ENCODE measurements at places on chromosomes 4 and X.

GRCh38 chr4:18294021-18294420, 272.5 kb upstream of the LCORL start:
- no peak for DNase-seq

DNA sequence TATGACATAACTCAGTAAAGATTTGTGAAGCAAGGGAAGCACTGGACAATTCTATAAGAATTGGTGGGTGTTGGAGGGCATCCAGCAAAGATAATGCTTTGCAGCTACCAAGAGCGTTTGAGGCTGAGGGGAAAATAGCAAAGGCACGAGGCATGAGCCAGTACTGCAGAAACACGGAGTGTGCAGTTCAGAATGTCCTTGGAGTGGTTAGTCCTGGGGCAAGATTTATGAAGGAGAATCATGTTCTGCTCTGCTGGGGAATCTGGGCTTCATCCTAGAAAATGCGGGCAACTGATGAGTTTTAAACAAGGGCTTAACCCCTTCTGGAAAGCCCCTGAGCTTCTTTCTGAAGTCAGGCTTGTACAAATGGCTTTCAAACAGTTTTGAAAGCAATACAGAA, 452.5 kb downstream of the IL15 start:
- no peak for DNase-seq

DNA sequence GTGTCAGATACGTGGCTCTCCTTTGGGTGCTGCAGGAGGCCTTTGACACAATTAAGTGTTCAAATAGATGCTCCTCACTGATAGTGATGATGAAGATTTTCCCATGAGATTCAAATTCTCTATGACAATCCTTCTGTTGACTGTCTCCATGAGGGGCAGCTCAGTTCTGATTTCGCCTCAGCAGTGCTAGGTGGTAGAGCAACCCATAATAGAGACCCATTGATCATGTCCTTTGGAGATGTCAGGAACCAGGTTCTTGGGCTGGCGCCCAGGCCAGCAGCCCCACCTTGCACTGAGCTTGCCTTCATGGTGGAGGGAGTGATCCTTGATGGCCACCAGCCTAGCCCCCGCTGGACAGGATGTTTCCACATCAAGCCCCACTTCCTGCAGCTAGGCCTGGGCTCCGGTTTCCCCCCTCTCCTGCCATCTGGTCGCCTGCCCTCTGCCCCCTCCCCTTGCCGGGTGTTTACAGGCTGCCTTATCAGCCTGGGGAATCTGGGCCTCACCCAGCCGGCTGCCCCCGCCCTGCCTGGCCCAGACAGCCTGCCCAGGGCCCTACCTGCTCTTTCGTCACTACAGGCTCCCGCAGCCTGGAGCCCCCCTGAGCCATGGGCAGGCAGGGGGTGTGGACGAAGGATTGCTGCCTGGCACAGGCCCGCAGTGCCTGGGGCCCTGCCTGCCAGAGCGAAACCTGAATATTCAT, 12.6 kb downstream of the ELF4 start:
- no peak for DNase-seq

DNA sequence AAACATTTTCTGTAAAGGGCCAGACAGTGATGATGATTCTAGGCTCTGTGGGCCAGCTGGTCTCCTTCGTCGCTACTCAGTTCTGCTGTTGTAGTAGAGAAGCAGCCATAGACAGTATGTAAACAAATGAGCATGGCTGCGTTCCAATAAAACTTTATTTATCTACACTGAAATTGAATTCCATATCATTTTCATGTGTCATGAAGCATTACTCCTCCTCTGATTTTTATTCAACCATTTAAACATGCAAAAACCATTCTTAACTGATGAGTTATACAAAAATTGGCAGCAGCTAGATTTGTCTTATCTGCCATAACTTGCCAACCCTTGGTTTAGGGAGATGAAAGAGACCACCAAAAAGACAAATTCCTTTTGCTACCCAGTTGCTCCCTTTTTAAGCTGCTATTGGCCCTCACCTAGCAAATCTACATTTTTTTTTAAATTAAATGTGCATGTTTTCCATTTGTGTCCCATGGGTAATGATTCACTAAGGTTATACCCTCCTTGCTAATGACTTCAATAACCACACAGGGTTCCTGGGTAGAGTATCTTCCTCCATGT, 309.9 kb downstream of the DHX15 start:
- DNase-seq = no peak

DNA sequence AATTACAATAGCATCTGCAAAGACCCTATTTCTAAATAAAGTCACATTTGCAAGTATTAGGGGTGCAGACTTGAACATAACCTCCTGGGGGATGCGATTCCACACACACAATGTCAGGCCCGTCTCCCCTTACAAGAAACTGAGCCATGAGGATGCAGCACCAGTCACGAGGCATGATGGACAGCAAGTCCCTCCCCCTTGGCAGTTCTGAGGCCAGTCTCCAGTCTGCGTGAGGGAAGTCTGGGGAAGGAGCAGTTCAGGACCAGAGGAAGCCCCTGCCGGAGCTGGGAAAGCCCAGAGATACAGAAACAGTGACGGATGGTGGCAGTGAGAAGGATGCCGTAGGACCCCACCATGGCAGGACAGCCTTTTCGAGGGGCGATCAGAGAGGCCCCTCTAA, 9.4 kb downstream of the FAM53A start:
- no peak for DNase-seq

DNA sequence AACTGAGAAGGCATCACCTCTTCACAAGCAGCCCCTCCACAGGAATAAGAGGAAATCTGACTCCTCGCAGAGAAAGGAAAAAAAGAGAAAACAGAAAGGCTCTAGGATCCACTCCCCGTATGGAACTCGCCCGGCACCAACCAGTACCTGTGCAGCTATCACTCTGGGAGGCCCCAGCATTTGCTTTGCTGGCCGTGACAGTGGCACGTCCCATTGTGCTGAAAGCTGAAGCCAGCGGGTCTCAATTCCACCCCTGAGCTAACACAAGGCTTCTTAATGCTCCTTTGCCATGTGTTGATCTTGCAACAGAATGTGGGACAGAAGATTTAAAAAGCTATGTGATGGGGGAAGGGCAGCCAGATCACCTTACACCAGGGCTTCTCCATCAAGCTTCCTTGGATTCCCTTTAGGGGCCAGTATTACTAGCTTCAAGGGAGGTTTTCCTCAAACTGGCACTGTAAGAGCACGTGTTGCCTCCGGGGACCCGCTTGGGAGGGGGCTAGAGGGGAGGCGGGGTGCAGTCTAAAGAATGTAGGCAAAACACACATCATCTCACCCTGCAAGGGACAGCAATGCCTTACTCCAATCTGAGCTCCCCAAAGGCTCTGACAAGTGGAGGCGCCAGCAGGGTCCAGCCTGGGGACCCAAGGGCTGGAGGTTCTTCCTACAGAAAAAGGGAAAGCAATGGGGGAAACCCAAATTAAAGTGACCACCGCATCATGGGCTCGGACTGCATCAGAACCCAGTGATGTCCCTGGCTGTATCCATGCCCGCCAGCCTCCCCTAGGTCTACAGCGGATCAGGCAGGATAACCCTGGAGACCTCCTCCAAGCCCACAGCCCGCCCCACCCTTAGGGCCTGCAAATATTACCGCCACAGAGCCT, 1.2 kb downstream of the USP46 start:
- no peak for DNase-seq

DNA sequence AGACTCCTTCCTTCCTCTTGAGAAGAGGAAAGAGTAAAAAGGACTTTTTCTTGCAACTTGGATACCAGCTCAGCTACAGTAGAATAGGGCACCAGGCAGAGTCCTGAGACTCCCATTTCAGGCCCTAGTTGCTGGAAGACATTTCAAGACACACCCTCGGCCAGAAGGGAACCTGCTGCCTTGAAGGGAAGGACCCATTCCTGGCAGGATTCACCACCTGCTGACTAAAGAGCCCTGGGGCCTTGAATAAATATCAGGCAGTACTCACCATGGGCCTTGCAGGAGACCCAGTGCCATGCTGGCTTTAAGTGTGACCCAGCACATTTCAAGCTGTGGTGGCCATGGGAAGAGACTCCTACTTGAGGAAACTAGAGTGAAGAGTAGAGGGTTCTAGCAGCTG, 317.6 kb downstream of the DKK2 start:
- DNase-seq = no peak

- DNase-seq = no peak
Measured at GRCh38 chr4:113645771-113646441, 115.6 kb downstream of the CAMK2D start.

GRCh38 chr4:178970433-178971140, 1528.3 kb upstream of the AGA start:
- DNase-seq = no peak

- DNase-seq = no peak
Measured at GRCh38 chr4:147968641-147969040, 236.8 kb downstream of the ARHGAP10 start.

DNA sequence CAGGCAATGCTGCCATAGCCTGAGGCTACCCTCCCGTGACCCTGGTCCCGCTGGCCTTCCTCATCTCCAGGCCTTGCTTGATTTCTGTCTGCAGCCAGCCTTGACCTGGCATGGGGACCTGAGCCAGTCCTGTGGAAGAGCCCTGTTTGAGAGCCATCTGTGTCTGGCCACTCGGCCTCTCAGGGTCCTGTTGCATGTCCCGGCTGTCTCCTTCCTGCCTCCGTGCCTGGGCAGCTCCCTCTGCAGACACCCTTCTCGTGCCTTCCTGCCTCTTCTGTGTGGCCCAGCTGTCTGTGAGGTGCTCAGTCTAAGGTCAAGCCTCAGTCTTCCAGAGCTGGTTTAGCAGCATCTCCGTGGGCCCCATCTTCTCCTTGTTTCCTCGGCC, 108.4 kb downstream of the SORCS2 start:
- DNase-seq = no peak

- no peak for DNase-seq
Measured at GRCh38 chrX:25084446-25084845, 68.7 kb upstream of the ARX start.

DNA sequence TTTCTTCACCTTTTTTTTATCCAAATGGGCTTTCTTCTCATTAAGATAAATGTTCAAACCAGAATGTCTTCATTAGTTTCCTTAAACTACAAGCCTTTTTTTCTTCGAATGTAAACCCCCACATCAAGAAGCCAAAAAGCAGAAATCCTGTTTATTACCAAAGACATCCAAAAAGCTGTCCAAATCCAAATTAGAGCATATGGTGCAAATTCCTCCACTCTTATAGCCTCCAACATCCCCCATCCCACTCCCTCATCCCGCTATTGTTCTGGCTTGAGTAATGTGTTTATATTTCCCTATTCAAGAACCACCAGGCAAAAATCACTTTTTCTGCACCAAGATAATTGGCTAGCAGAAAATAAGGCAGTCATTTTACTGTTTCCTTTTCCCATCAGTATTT, 315.1 kb upstream of the ADGRL3 start:
- no peak for DNase-seq

DNA sequence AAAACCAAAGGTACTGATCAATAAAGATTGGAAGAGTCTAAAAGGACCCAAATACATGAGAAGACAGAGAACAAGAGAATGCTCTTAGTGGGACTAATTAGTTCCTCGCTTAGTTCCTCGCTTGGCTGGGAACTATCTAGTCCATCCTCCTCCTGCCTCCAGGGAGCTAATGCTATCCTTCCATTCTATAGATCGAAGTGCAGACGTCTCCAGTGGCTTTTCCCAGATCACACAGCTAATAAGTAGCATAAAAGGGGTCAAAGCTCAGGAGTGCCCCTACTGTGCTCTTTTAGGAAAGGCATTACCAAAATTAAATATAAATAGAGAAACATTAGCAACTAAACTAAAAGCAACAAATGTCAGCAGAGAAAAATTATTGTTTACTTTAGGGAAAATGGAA, 42.3 kb upstream of the PPARGC1A start:
- DNase-seq = no peak

DNA sequence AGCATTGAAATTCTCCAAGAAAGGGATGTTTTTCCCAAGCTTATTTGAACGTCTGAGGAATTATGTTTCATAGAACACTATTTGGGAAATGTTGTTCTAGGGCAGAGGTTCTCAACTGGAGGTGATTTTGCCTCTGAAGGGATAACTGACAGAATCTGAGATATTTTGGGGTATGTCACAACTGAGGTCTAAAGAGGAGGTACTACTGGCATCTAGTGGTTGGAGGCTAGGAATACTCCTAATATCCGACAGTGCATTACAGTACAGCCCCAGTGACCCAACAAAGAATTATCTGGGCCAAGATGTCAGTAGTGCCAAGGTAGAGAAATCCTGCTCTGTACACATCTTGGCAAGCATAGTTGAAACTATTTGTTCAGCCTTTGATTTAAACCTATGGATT, 6.4 kb downstream of the HSPA4L start:
- DNase-seq = no peak

GRCh38 chrX:107711521-107712181, 63.9 kb downstream of the TSC22D3 start:
- DNase-seq = no peak

DNA sequence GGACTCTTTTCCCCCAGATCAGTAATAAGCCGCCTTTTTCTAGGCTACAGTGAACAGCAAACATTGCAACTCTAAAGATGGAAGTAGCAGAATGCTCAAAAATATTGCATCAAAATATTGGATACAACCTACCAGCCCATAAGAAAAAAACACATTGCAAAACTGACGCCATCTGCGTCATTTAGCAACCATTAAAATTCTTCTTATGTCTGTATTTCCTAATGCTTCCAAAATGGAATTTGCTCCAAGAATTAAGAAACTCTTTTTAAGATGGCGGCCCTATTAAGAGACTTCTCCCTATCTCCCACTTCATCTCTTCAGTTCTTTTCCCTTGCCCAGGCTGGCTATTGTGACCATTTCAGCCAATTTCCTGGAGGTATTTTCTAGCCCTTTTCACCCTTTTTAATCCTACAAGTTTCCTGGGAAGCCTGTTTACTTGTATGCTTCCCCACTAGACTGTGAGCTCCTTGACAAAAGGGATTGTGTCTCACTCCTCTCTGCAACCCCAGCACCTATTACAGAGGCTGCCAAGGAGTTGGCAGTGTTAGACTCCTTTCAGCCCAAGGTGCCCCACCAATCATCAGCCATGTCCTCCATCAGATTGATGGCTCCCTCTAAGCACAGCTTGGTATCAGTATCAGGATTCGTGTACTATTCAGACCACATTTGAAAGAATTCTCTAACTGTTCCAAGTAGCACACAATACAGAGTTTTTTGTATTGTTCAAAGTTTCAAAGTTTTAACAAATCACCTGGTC, 4.4 kb downstream of the GPC3 start:
- DNase-seq = no peak

GRCh38 chr4:140637836-140638235, 69.1 kb upstream of the UCP1 start:
- no peak for DNase-seq
